Activated CD4-positive, alpha-beta T cell treated with anti-CD3 and anti-CD28 coated beads, Interleukin-2, Interleukin-4, amounts not matched to agents 100 ng/mL and 50 ng/mL, durations not matched to agents 16 hours and 8 hours (primary cell): ENCODE measurements at places on chromosomes 7 and 10.

DNA sequence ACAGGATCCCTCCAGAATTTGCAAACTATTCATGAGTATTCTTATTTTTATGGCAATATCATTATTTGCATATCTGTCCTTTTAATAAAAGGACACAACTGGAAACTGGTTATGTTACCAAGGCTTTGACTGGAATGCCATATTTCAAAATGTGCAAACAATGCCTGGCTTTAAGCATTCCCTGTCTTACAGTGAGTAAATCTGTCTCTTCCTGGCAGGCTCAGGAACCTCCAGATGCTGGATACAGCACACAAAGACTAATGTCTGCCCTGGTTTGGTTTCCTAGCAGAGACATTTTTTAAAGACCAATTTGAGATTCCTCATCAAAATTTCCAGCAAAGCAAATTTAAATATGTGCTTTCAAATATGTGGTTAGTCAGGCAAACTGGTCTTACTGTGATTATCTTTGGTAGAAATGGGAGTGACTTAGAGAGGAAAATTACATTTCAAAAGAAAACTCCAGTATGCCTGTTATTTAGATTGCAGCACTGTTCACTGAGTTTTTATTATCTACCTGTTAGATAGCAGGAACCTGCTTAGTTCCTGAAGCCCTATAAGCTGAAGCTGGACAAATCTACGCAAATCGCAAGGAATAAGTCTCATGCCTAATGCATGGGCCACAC is 31.3 kb downstream of the RNF216 start:
- DNase-seq = no peak

GRCh38 chr10:122132331-122132755 is 138.8 kb upstream of the BTBD16 start:
- DNase-seq = no peak

- peak; percentile 56 for DNase-seq
Measured at GRCh38 chr10:16653224-16653623, 131.5 kb upstream of the C1QL3 start.

DNA sequence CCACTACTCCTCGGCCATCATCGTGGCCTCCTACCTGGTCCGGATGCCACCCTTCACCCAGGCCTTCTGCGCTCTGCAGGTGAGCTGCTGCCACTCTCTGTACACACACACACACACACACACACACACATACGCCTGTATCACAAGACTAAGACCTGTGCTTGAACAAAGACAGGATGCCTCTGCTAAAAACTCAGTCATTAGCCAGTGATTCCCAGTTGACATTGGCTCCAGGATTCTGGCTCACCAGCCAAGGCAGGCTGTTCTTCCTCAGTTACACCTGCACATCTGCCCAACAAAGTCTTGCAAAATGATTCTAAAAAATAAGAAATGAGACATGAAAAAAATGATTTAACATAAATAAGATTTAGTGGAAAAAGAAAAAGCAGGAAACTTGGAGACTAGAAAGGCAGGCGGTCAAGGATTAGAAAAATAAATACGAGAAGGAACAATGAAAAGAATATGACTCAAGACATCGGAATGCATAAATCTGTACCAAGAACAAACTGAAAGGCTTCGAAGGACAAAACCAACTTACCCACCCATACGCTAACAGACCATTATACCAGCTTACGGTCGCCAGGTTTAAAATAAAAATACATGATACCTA is 7.4 kb upstream of the LRRC18 start:
- no peak for DNase-seq

DNA sequence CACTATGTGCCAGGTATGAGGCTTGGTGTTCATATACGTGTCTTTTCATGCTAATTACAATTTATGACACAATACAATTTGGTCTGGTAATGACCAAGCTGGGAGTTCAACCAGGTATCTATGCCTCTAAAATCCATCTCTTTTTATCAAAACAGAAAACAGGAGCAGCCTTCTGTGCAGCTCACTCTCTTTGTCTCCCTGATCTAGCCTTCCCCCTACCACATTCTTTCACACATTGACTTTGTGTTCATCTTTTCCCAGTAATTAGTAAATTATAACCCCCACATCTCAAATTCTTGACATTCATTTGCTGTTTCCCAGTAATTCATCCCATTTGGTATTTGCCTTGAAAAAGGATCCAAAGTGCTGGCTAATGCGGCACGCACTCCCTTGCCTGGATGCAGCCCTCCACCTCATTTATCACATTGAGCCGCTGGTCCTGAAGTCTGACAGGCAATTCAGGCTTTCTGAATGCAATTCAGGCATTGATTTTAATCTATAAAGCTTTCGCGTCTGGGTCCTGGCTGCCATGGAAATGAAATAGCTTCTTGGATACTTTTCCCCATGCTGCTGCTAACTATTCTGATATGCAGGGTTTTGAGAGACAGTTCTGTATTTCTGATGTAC is 112.5 kb upstream of the ANKRD1 start:
- DNase-seq = no peak

DNA sequence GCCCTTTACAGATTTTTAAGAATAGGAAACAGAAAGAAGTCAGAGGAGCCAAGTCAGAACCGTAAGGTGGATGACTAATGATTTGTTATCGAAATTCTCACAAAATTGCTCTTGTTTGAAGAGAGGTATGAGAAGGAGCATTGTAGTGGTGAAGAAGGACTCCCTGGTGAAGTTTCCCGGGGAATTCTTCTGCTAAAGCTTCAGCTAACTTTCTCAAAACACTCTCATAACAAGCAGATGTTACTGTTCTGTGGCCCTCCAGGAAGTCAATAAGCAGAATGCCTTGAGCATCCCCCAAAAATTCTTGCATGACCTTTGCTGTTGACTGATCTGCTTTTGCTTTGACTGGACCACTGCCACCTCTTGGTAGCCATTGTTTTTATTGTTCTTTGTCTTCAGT is 152.9 kb downstream of the HGF start:
- DNase-seq = no peak

DNA sequence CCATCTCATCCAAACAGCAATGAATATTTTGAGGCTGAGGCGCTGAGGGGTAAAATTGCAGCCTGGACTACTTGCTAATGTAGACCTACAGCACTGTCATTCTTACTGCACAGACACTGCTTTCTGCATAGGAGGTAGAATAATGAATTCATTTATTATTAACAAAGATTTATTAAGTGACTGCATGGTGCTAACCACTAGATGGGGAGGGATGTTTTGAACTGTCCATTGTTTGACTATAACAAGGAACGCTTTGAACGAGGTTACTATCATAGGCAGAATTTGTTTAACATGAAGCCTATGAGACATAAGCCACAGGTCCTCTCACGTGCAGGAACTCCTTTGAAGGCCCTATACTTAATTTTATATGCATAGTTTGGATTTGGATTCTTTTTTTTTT is 143.8 kb downstream of the CFTR start:
- DNase-seq = no peak

- no peak for DNase-seq
Measured at GRCh38 chr7:52831321-52831720, 204.1 kb upstream of the POM121L12 start.

- DNase-seq = no peak
Measured at GRCh38 chr10:120688928-120689327, 162.2 kb upstream of the WDR11 start.

DNA sequence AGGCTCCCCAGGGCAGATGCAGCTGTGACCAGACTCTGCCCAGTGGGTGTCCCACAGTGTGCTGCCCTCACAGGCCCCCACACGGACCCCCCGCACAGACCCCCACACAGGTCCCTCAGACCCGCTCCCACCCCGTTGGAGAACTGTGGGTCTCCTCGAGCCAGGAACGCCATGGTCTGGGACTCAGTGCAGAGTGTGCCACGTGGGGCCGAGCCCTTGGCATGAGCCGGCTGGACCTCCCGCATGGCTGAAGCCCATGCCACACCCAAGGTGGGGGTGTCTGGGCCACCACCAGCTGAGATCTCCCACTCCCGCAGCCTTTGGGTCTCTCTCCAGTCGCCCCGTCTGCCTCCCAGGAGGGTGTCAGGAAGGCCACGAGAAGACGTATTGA is 34.3 kb downstream of the JAKMIP3 start:
- DNase-seq = no peak

GRCh38 chr7:129144095-129144833 is at the start of gene TSPAN33:
TSS of gene TSPAN33 (plus strand) at chr7:129144707. CDS start at chr7:129144981, 274 bp downstream.
- DNase-seq = peak; percentile 63

- DNase-seq = no peak
Measured at GRCh38 chr10:106395041-106395749, 769.3 kb downstream of the SORCS1 start.

GRCh38 chr7:121259826-121260225 is 69.0 kb upstream of the WNT16 start:
- no peak for DNase-seq

DNA sequence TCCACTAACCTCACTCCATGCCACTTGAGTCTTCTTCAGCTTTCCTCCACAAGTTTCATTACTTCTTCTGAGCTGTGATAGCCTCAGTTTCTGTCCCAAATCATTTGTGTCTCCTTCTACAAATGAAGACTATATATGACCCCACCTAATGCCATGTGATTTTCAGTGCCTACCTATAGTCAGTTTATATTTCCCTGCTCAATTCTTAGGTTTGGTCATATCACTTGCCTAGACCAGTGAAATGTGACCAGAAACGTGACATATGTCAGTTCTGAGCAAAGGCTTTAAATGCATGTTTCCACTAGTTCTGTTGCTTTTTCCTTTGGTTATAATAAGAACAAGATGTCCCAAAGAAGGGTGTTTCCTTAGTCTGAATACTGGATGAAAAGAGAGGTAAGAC is 24.6 kb upstream of the REEP3 start:
- no peak for DNase-seq

DNA sequence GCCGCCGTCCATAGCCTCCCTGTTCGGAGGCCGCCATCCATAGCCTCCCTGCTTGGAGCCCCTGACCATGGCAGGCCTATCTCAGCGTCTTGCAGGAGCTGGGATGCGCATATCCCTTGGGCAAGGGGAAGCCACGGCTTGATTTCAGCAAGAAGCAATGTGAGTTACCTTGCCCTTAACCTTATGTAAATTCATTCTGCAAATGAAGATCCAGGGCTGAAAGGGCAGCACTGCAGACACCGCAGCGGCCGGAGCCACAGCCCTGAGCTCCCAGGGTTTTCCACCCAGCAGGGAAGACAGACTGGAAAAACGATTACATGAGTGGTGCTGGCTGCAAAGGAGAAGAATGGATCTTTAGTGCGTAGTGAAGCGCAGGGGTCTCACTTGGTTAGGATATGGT is 95.8 kb downstream of the SEC61G start:
- DNase-seq = no peak

- no peak for DNase-seq
Measured at GRCh38 chr10:34723750-34724149, 91.3 kb downstream of the PARD3 start.

GRCh38 chr7:36207451-36208291 is 54.6 kb downstream of the EEPD1 start:
- DNase-seq = peak; percentile 25

- DNase-seq = no peak
Measured at GRCh38 chr7:129095258-129095657, 40.3 kb upstream of the TNPO3 start.

GRCh38 chr10:120262857-120263547 is 194.0 kb upstream of the PLPP4 start:
- no peak for DNase-seq

DNA sequence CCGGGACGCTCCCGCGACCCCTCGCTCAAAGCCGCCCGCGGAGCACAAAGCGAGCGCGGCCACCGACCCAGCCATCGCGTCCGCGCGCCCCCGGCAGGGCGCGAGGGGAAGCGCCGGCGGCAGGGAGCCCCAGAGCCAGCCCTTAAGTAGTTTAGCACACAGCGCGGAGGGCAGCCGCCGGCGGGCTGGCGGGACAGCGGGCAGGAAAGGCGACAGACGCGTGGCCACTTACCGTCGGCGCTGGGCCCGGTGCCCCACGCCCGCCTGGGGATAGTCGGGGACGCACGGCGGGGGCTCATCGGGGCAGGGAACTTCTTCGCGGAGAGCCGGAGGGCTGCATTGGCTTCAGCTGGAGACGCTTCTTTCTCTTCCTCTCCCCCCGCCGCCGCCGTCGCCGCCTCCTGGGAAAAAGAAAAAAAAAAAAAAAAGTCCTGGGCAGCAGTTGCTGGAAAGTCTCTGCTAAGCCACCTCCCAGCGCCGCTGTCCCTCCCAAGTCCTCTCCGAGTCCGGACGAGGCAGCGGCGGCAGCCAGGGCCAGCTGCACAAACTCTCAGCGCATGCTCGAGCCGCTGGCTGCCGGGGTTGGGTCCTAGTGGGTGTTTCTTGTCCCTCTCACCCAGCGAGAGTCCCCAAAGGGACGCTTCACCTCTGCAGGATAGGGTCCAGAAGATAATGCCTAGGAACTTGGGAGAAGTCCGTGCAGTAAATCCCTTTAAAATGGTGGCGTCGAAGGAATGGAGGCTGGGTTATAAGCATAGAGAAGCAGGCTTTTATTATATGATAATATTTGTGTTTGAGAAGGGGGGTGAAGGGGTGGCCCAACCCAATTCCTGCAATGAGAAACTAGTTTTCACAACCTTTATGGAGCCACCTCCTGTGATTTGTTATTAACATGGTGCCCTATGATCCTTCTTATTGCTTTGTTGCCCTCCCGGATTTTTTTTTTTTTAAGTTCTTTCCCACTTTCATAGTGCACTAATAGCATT is at the start of gene TSPAN12:
TSS of gene TSPAN12 (minus strand) at position 557 of the 986 bp plus-strand sequence. CDS start 1,381 bp downstream, outside the sequence.
- DNase-seq = peak; percentile 45

- DNase-seq = no peak
Measured at GRCh38 chr10:84237199-84238051, 3.9 kb downstream of the LRIT1 start.

- DNase-seq = no peak
Measured at GRCh38 chr7:158537516-158537882, 50.1 kb downstream of the PTPRN2 start.

- DNase-seq = no peak
Measured at GRCh38 chr10:59125666-59126065, 50.8 kb upstream of the PHYHIPL start.

GRCh38 chr10:24866604-24867583 is 85.5 kb downstream of the PRTFDC1 start:
- DNase-seq = no peak

DNA sequence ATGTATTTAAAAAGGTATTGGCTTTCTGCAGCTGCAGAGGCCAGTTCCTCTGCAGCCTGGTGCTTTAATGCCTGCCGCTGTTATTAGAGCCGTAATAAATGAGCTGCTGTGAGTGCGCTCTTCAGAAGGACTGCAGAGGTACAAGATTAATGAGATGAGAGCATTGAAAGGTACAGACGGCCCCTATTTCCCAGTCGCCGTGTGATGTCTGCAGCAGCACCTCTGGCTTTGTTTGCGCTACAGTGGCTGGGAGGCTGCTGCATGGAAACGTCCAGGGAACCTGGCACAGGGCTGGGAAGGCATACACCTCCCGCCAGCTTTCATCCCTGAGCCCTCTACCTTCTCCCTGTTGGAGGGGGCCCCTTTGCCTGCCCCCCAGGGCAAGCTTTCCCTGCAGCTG is 383.8 kb upstream of the ZMIZ1 start:
- no peak for DNase-seq
